Thymus (tissue), 14 donors: ENCODE measurements at places on chromosomes 12 and 14. TPM values are rescaled to one million over a fixed set of nuclear protein-coding genes. Genes with fewer than 3 reads are reported as not detected.

DNA sequence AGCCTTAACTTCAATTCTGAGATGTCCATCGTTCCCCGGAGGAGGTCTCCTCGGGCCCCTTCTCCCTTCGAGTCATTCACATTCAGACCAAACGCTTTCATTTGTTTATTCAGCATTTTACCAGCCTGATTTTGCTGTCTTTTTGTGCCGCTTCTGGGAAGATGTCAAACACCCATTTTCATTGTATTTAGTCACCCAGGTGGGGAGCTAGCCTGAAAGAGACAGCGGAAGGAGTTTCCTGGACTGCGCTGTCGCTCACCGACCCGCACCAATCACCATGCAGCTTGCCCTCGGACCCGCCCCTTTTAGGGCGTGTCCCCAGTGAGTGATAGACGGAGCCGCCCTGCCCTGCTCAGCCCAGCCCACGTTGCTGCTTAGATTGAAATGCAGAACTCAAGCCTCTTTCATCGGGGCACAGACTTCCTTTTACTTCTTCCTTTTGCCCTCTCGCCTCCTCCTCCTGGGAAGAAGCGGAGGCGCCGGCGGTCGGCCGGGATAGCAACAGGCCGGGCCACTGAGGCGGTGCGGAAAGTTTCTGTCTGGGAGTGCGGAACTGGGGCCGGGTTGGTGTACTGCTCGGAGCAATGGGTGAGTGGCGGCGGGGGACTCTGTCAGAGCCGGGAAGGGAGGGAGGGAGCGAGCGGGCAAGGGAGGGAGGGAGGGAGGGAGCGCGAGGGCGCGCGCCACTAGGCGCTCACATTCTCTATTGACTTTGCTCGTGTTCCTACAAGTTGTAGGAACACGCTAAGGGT lies at the start of gene PAX9:
PAX9 (plus strand) TSS at position 355 of the 752 bp plus-strand sequence; CDS start at position 585, 230 bp downstream.
- H3K4me1 ChIP-seq: peaks cover 6% of the 10 kb centered on the region
- peak within 1 kb of the TSS; percentile 25 for H3K4me3 ChIP-seq
- DNase-seq: peak; percentile 36

DNA sequence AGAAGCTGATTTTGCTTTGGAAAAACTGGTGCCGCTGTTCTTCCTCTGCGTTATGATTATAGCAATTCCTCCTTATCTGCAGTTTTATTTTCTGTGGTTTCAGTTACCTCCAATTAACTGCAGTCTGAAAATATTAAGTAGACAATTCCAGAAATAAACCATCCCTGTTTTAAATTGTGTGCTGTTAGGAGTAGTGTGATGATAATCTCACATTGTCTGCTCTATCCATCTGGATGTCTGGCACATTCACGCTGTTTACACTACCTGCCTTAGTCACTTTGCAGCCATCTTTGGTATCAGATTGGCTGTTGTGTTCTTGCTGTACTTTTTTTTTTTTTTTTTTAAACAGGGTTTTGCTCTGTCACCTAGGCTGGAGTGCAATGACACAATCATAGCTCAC lies 141.0 kb downstream of the GRIP1 start:
- no peak overlapping the region for H3K4me3 ChIP-seq
- H3K27ac ChIP-seq: no peak overlapping the region
- no peaks in the 10 kb centered on the region for H3K27me3 ChIP-seq
- H3K36me3 ChIP-seq: no peaks in the 10 kb centered on the region

- peaks cover 33% of the 10 kb centered on the region for H3K4me1 ChIP-seq
- no peak for DNase-seq
- no peaks in the 10 kb centered on the region for H3K27me3 ChIP-seq
- no peak overlapping the region for H3K4me3 ChIP-seq
- H3K27ac ChIP-seq: no peak overlapping the region
These were observed 5.5 kb downstream of the TNFAIP2 start for GRCh38 chr14:103128631-103129300.

- no peak for DNase-seq
- no peaks in the 10 kb centered on the region for H3K36me3 ChIP-seq
- H3K4me3 ChIP-seq: no peak overlapping the region
- no peak overlapping the region for H3K27ac ChIP-seq
- H3K4me1 ChIP-seq: no peaks in the 10 kb centered on the region
These were observed 380.4 kb upstream of the DDHD1 start for GRCh38 chr14:53533384-53533970.

DNA sequence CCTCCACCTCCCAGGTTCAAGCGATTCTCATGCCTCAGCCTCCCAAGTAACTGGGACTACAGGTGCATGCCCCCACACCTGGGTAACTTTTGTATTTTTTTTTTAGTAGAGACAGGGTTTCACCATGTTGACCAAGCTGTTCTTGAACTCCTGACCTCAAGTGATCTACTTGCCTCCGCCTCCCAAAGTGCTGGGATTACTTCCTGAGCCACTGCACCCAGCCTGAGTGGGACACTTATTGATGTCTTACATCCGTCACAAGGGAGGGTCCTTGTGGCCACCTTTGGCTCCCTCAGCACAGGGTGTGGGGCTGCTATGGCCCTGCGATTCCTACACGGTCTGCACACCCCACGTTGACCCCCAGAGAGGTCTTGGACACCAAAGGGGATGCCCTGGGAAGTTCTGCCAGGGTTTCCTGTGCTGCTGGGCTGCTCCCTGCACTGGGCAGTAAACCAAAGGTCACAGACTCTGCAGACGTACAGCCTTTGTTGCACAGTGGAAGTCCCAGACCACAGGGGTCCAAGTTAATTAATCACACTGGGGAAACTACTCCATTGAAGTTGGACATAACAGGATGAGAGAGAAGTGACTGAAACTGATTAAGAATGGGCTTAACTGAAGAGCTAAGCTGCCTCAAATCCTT lies 95.7 kb downstream of the SAMD4A start:
- no peaks in the 10 kb centered on the region for H3K4me1 ChIP-seq
- H3K27me3 ChIP-seq: no peaks in the 10 kb centered on the region
- no peaks in the 10 kb centered on the region for H3K36me3 ChIP-seq

GRCh38 chr14:30243805-30244204 lies 315.2 kb upstream of the G2E3 start:
- no peaks in the 10 kb centered on the region for H3K36me3 ChIP-seq
- DNase-seq: no peak
- H3K27ac ChIP-seq: no peak overlapping the region
- no peak overlapping the region for H3K4me3 ChIP-seq
- no peaks in the 10 kb centered on the region for H3K4me1 ChIP-seq
- H3K27me3 ChIP-seq: no peaks in the 10 kb centered on the region

DNA sequence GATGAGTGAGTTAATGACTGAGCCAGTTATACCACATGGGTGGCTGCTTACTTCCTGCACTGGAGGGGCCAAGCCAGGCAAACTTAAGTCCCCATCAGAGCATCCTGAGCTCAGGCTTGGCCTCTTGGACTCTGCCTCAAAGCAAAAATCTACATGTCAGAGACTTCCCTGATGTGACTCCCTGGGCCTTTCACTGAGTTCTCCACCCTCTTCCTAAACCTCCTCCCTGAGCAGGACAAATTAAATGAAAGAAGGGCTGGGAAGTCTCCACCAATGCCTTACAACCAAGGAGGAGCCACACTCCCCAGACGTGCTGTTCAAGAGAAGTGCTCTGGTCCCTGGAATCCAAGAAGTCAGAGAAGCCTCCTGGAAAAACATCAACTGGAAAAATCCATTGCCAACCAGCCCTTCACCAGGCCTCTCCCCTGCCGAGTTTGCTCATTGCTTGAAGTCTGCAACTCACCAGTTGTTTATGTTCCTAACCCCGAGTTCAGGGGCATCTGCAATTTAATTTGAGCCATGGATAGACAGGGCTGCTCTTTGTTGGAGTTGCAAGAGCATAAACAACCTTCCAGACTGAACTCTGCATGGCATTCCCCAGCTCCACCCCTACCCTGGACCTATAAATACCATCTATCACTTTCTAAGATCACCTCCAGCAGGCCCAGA lies 160.5 kb downstream of the ANO2 start:
- H3K4me3 ChIP-seq: no peak overlapping the region
- DNase-seq: no peak
- H3K4me1 ChIP-seq: no peaks in the 10 kb centered on the region

The TAS2R7 gene
- not detected for total RNA-seq

The OTOGL gene
- total RNA-seq: 0.42 TPM

The OR6C2 gene
- not detected for total RNA-seq

The ANG gene
- total RNA-seq: 0.99 TPM
